ENCODE measurements at places on chromosomes 2 and 18.

- no peak for DNase-seq
Measured at GRCh38 chr2:156333274-156333950, 891 bp upstream of the NR4A2 start.

DNA sequence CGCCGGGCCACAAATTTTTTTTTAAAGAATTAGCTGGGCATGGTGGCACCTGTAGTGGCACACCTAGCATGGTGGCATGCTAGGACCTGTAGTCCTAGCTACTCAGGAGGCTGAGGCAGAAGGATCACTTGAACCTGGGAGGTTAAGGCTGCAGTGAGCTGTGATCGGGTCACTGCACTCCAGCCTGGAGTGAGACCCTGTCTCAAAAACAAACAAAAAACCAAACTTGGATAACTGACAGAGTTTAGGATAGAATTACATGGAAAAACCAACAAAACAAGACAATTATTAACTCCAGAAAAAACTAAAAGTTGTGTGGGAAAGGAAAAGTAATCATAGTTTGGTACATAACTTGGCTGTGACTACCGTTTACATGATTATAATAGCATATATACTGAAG is 1.6 kb upstream of the CFLAR start:
- DNase-seq, result no peak

DNA sequence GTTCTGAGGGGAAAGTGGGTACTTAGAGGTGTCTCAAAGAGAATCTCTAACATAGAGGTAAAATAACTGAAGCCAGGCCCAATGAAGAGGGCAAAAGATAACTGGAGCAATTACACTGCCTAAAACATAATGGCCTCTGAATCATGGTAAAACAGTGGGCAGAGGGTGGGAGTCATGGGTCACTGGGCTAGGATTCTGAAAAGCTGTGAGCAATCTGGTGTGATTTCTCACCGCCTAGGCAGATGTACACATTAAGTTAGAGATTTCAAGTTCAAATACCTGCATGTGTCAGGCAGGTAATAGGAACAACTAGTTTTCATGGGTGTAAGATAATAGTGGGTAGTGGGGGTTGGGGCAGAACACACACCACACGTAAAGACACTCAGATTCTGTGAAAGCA is 45.6 kb downstream of the INSIG2 start:
- DNase-seq, result no peak

GRCh38 chr2:38750011-38750890 is 910 bp downstream of the SRSF7 start:
- DNase-seq, result peak; percentile 21

DNA sequence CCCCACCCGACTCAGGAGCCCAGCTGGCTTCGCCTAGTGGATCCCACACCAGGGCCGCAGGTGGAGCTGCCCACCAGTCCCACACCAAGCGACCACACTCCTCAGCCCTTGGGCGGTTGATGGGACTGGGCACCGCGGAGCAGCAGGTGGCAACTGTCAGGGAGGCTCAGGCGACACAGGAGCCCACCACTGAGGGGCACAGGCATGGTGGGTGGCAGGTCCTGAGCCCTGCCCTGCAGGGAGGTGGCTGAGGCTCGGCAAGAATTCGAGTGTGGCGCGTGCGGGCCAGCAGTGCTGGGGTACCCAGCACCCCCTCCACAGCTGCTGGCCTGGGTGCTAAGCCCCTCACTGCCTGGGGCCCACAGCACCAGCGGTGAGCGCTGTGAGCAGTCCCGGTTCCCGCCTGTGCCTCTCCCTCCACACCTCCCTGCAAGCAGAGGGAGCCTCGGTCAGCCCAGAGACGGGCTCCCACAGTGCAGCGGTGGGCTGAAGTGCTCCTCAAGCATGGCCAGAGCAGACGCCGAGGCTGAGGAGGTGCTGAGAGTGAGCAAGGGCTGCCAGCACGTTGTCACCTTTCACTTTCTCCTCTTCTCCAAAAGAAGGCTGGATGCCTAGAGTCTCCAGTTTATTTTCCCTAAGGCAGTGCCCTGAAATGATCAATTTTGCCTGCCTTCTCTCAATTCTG is 1440.7 kb upstream of the ZEB2 start:
- DNase-seq, result no peak

DNA sequence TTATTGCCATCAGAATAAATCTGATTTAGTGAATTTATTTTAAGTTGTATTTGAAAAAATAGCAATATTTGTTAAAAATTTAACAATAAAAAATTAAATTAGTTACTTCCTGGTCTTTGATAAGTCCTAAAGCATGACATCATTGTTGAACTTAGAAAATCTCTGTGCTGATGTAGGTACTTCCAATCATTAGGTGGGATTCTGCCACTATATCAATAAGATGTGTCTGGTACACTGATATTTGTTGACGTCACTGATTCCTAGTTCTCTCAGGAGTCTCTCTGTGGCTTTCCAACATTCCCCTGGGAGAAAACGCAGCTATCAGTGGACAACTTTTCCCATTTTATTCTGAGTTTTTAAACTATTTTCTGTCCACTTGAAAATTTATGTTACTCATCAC is 143.5 kb downstream of the GALNT13 start:
- DNase-seq, result no peak

Measured in T-helper 9 cell (primary cell).